T-helper 2 cell treated with Interferon-gamma antibody and Interleukin-4, amounts not matched to agents 100 ng/mL and 5 ng/mL, for 36 hours (primary cell): ENCODE measurements at places on chromosomes 3 and 15. TPM values are rescaled to one million over a fixed set of nuclear protein-coding genes. Genes with fewer than 3 reads are reported as not detected.

Gene ALCAM
- 12.0 and 13.1 TPM in 2 replicates for total RNA-seq

Gene MST1R
- 2.1 and 3.2 TPM in 2 replicates for total RNA-seq

Gene CHRNA7
- total RNA-seq, result not detected in 2 replicates

Gene STAB1
- 0.05 and 0.09 TPM in 2 replicates for total RNA-seq

Gene TMEM266
- not detected in 2 replicates for total RNA-seq

Gene MTFMT
- total RNA-seq, result 13.3 and 15.6 TPM in 2 replicates

Gene LDHAL6B
- not detected in 2 replicates for total RNA-seq

Gene DPPA2
- total RNA-seq, result not detected in 2 replicates

Gene KCNAB1
- not detected in 2 replicates for total RNA-seq

Gene HTR3D
- total RNA-seq, result not detected in 2 replicates

Gene TRIM42
- total RNA-seq, result not detected in 2 replicates

Gene BFSP2
- 0.36 and 1.0 TPM in 2 replicates for total RNA-seq

Gene MKRN3
- 1.7 and 1.9 TPM in 2 replicates for total RNA-seq

Gene IL17RB
- 58.0 and 63.5 TPM in 2 replicates for total RNA-seq

Gene NR1I2
- 0.07 and 0.09 TPM in 2 replicates for total RNA-seq

Gene B2M
- total RNA-seq, result 6,268 and 6,270 TPM in 2 replicates

Gene ACTRT3
- total RNA-seq, result 0.45 and 0.61 TPM in 2 replicates

Gene MASP1
- not detected in 2 replicates for total RNA-seq

Gene GRAMD1C
- total RNA-seq, result 0.23 and 0.32 TPM in 2 replicates

Gene ACTC1
- total RNA-seq, result not detected in 2 replicates

Gene PLOD2
- 0.23 and 0.32 TPM in 2 replicates for total RNA-seq

Gene CADM2
- total RNA-seq, result not detected in 2 replicates

Gene FETUB
- not detected in 2 replicates for total RNA-seq

Gene TTLL3
- total RNA-seq, result 66.6 and 71.2 TPM in 2 replicates

Gene SRGAP3
- 6.8 and 7.1 TPM in 2 replicates for total RNA-seq

Gene DZIP3
- 9.2 and 9.6 TPM in 2 replicates for total RNA-seq

Gene CCR4
- total RNA-seq, result 175 and 177 TPM in 2 replicates

Gene IGDCC3
- not detected in 2 replicates for total RNA-seq

Gene GOLGA6A
- not detected in 2 replicates for total RNA-seq

Gene LRRC34
- 4.5 and 5.1 TPM in 2 replicates for total RNA-seq

Gene AGTR1
- not detected in 2 replicates for total RNA-seq

Gene FAN1
- total RNA-seq, result 20.7 and 24.1 TPM in 2 replicates

Gene ADGRG7
- total RNA-seq, result not detected in 2 replicates

Gene ITGA11
- total RNA-seq, result 0.64 and 1.0 TPM in 2 replicates

Gene DISP2
- 0.32 and 0.52 TPM in 2 replicates for total RNA-seq

Gene SKOR1
- total RNA-seq, result 0.18 and 0.30 TPM in 2 replicates

Gene TEX264
- total RNA-seq, result 68.3 and 72.3 TPM in 2 replicates

Gene SH2D7
- total RNA-seq, result 0.11 and 0.34 TPM in 2 replicates

Gene IGSF11
- total RNA-seq, result 0.14 TPM in 1 of 2 replicates, not detected in the other

Gene ALDH1A2
- total RNA-seq, result 0.32 TPM in 1 of 2 replicates, not detected in the other

Gene GPR15
- 42.2 and 46.8 TPM in 2 replicates for total RNA-seq

Gene CATSPER2
- total RNA-seq, result 6.9 and 7.6 TPM in 2 replicates

Gene CACNA2D2
- total RNA-seq, result 0.41 and 0.68 TPM in 2 replicates

Gene ACKR4
- total RNA-seq, result not detected in 2 replicates

Gene CLDN18
- not detected in 2 replicates for total RNA-seq

Gene CELSR3
- total RNA-seq, result 11.1 and 11.2 TPM in 2 replicates

Gene GOLGA6L9
- total RNA-seq, result 0.89 and 0.91 TPM in 2 replicates

Gene CACNA2D3
- not detected in 2 replicates for total RNA-seq

Gene EPHA6
- 0.07 TPM in 1 of 2 replicates, not detected in the other for total RNA-seq

Gene NR2C2
- total RNA-seq, result 58.1 and 58.9 TPM in 2 replicates
